ENCODE measurements at places on chromosomes 6 and 20.

GRCh38 chr20:62665826-62666735 is 23.8 kb downstream of the SLCO4A1 start:
- no peak for DNase-seq

DNA sequence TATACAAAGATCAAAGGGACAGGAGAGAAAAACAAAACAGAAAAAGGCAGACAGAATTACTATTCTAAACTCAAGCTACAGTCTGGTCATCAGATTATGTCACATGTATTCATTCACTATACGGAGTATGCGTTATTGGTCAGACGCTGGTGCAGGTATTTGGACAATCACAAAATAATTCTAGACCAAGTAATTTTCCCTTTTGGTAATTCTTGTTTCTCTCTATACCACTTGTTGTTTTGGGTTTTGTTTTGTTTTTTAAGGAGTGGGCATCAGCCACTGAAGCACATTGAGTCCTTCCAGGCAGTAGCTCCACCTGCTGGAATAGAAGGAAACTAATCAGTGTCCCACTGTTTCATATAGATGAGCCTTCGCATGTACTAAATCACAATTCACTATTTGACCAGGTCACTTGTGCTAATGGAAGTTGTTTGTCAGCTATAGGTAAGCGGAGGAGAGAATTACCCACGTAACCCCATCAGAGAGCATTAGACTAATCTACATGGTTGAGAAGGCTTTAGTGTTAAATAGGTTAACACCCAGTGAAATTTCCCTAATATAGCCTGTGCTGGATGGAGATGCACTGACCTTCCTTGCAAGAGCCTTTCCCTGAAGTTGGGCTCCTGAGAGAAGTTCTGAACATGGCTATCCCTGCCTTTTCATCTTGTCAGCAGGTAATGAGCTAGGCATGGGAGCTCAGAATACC is 77.9 kb downstream of the TNFAIP3 start:
- peak; percentile 17 for DNase-seq

DNA sequence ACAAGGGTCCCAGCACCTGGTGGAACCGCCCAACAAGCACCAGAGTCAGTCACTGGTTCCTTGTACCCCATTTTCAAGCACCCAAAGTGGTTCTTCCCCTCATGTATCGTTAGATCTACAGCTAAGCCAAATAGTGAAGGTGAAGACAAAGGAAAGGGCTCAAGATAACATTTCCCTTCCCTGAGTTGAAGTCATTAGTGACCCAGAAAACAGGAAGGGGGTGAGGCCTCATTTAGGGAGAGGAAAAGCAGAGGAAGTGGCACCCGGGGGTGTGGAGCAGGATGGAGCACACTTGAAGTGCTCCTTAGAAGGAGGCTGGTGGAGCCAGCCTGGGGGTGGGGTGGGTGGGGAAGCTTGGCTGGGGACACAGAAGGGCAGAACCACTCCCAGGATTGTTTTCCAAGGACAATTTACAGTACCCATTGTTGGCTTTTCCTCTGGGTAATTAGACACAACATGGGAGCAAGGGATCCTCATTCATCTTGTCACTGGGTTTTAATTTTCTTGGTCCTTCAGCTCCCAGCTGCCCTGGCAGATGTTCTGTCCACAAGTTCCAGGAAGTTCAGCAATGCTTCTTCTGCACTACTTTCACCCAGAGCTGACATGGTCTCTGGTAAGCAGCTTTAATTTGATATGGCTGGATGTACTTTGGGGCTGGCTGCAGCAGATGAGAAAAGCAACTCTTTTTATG is 73.3 kb upstream of the CD93 start:
- DNase-seq, result no peak

DNA sequence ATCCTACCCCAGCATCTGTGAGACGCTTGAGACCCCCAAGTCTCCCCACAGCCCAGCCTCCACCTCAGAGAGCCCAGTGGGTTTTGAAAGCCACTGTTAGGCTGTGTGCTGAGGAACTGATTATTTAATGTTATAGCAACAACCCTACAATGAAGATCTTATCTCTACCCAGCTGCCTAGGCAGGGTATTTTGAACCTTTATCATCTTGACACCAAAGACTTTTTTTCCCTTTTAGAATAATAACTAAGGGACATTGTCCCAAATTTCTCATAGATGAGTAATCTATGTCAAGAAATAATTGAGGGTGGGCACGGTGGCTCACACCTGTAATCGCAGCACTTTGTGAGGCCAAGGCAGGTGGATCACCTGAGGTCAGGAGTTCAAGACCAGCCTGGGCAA is 26.2 kb downstream of the HM13 start:
- no peak for DNase-seq

DNA sequence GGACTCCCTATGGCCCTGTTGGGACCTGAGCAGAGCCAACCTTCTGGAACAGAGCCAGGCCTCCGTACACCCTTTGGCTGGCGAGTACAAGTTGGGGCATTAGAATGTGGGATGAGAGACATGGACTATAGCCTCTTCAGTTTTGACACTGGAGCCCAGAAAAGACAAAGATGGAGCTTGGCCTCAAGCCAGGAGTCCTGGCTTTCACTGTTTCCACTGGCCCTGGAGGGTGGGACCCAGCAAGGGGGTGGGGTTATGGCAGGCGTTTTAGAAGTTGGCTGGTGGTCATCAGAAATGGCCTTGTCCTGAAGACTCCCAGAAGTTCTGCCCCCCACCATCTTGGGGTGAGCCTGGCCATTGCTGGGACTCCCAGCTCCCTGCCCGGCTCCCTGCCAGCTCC is 21.8 kb downstream of the ITPR3 start:
- no peak for DNase-seq

GRCh38 chr6:160990847-160991405 is 643 bp upstream of the MAP3K4 start:
- no peak for DNase-seq

GRCh38 chr20:59518881-59519706 is 85.2 kb upstream of the PHACTR3 start:
- DNase-seq, result peak; percentile 12

DNA sequence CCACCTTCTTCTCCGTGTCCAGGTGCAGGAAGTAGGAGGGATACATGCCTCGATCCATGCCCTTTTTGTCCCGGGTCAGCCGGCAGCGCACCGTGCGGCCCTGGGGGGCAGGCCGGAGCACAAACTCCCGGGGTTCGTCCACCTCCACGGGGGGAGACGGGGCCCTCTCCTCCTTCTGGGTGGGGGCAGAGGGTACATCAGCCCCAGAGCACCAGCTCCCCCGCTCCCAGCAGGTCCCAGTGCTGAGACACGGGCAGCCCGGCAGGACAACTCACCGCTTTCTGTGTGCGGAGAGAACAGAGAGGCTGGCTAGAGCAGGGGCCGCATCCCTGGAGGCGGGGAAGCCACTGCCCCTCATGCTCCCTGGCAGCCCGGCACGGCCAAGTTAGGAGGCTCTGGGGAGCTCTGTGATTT is 6.7 kb downstream of the TULP1 start:
- no peak for DNase-seq
